ENCODE measurements at places on chromosomes 6 and 20.

- DNase-seq, result no peak
Observed at GRCh38 chr20:38205001-38205400, 39.9 kb upstream of the TGM2 start.

- DNase-seq, result peak; percentile 85
Observed at GRCh38 chr6:134347885-134348805, 30.2 kb upstream of the SGK1 start.

GRCh38 chr6:13729891-13730290, 18.3 kb upstream of the RANBP9 start:
- peak; percentile 83 for DNase-seq

DNA sequence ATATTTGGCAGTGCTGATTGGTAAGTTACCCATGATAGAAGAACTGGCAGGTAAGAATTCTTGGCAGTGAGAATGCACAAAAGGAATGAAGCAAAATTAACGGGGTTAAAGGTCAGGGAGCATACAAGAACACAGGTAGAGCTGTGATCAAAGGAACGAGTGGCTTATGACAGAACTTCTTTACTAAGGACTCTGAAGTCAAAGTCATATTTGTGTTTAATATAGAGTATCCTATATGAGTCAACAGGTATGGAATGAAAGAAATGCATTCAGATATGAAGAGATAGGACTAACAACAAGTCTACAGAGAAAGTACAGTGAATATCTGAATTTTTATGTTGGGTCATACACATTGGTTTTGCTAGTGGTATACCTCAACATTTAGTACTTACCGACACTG, 209.0 kb upstream of the CITED2 start:
- DNase-seq, result peak; percentile 59

- peak; percentile 80 for DNase-seq
Observed at GRCh38 chr6:134882426-134883038, 67.4 kb downstream of the ALDH8A1 start.

DNA sequence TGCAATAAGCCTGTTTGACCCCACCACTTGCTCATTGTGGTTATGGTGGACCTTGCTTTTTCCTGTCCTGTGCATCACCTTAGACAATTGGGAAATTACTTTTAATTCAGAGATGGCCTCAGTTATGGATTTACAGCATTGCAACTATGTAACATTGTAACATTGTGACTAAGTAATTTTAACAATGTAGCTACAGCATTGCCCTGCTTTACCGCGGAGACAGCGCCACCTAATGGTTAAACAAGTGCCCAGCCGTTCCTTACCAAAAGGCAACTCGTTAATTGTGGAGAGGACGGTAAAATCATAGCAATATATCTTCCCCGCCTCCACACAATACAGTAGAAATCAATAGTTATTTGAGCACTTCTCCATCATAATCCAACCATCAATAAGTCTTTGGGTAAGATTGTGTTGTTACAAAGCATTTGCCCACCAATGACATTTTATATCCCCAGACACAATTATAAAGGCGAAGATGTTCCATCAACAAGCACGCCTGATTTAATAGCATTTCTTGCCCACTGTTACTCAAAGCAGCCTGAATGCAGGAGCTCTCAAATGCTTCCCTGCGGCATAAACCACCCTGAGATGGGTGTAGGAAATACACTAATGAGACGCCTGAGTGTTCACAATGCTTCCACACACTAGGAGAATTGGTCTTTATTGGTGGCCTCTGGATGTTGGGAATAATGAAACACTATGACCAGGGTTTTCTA, 93.7 kb downstream of the PROKR2 start:
- DNase-seq, result peak; percentile 62
